Left lobe of liver (tissue), 2 donors: ENCODE measurements at places on chromosomes 1 and 21. TPM values are rescaled to one million over a fixed set of nuclear protein-coding genes. Genes with fewer than 3 reads are reported as not detected.

GRCh38 chr1:193368302-193368701 lies 181.9 kb upstream of the B3GALT2 start:
- DNase-seq, result no peak

GRCh38 chr1:173505391-173505790 lies 28.3 kb downstream of the PRDX6 start:
- no peak for DNase-seq

DNA sequence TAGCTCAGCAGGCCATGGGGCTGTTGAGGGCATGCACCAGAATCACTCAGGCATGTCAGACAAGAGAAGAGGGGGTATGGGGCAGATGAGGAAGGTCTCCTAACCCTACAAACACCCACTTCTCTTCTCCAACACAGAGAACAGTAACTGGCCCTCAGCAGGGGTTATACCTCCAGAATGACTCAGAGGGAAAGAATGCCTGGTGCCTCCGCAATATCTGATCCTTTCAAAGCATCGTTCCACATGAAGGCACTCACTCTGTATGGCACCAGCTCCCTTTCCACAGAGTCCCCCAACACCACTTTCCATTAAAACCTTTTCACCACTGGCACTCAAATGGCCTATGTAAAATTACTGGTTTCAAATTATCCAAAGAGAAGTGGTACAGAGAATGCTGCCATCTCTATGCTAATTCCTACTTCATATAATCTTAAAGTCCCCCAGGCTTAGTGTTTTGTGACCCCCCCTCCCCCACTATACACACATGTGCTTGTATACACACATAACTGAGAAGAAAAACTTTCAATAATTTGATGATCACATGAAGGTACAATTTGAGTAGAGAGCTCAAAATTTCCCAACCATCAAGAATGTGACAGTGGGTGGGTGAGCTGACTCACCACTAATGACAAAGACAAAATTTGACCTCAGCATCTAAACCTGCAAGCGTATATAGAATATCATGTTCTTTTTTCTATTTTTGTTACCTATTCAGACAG lies 91.5 kb downstream of the SIPA1L2 start:
- DNase-seq, result no peak

Gene RHBDL2
- total RNA-seq, result not detected

Gene CLDN17
- not detected for total RNA-seq
